Vagina (tissue), 2 donors: ENCODE measurements at places on chromosomes 1 and 21. TPM values are rescaled to one million over a fixed set of nuclear protein-coding genes. Genes with fewer than 3 reads are reported as not detected.

The TATDN3 gene
- 6.9 TPM for total RNA-seq

GRCh38 chr1:105459759-105460158 is 1596.7 kb upstream of the PRMT6 start:
- no peak for DNase-seq

DNA sequence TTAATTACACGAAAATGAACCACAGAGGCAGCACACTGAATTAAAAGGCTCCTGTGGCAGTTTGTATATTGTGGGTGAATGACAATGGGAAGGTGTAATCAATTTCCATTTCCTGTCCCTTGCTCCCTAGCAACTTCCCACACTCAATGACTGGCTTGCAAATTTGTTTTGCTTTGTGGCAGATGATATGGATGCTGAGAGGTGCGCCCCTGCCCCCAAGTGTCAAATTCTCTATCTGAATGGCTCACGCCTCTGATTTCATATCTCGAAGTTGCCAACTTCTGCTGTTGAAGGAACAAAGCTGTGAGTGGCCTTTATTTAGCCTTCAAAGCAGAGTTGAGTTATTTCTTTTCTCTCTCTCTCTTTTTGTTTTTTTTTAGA is 86.0 kb downstream of the FOXD2 start:
- DNase-seq: no peak

The KIF26B gene
- 0.49 TPM for total RNA-seq

The LAMTOR2 gene
- total RNA-seq: 73.9 TPM

GRCh38 chr1:3905953-3906671 is 6.0 kb upstream of the C1orf174 start:
- DNase-seq: no peak

DNA sequence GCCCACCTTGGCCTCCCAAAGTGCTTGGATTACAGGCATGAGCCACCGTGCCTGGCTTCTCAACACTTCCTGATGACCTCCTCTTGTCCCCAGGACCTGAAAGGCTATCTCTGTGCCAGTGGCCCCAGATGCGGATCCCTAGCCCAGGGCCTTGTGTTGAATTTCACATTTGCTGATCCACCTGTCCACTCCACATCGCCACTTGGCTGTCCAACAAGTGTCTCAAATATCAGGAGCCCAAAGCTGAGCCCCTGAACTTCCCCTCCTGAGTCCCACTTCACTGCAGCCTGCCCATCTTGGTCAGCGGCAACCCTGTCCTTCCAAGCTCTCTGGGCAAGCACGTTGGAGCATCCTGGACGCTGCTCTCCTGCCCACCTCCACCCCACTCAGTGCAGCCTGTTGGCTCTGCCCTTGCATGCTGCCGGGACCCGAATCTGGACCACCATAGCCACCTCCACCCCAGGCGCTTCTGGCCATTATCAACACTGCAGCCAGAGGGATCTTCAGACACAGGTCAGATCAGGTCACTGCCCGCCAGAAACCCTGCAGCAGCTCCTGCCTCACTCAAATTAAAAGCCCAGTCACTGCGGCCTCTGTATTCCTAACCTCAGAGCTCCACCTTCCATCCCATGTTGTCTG is 352.5 kb upstream of the VAMP3 start:
- DNase-seq: peak; percentile 60

DNA sequence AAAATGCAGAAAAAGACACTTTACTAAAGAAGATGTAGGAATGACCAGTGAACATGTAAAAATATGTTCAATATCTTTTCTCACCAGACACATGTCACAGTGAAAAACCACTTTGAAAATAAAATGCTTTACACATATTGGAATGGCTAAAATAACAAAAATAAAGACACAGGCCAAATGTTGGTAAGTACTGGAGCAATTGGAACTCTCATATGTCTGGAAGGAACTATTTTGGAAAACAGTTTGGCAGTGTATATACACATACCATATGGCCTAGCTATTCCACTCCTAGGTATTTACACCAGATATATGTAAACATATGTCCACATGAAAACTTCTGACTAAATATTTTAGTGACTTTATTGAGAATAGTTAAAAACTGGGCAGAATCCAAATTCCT is 927.2 kb downstream of the BRINP3 start:
- DNase-seq: no peak

DNA sequence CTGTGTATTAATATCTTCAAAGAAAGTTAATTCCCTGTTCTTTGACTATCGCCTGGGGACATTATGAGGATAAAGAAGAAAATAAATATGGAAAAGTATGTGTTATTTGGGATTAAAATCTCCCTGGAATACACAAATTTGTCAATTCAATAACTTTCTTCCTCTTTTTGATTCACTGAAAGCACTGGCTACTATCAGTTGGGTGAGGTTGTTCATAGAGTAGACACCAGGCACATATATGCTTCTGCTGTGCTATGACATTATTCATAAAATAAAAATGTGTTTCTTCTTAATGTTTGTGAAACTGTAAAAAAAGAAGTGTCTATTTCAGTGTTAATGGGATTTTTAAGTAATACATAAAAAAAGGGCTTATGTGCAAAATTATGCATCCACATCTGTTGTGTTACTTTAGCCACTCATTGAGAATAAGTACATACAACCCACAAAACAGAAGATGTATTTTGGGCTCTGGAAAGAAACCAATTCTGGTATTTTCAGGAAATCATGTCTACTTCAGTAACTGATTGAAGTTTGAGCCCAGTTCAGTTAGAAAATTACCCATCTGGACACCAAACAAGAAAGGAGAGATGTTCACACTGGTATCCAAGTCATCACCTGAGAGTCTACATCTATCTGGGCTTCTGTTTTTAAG is 169.4 kb downstream of the GABPA start:
- DNase-seq: no peak

GRCh38 chr1:38183747-38184146 is 137.2 kb upstream of the POU3F1 start:
- no peak for DNase-seq

DNA sequence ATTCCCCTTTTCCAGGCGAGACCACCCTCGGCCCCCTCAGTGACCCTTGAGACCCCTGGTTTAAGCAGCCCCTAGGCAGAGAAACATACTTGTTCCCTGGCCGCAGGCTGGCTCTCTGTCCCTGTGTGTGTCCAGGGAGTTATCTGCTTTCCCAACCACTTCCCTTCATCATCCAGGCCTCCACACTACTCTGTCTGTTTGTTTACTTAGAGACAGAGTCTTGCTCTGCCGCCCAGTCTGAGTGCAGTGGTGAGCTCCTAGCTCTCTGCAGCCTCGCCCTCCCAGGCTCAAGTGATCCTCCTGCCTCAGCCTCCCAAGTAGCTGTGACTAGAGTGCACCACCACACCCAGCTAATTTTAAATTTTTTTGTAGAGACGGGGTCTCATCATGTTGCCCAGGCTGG is 5.8 kb upstream of the VWA1 start:
- no peak for DNase-seq

- no peak for DNase-seq
These were observed 46.3 kb downstream of the SKI start for GRCh38 chr1:2274231-2274928.

GRCh38 chr1:229436201-229436600 is 2.3 kb upstream of the ACTA1 start:
- no peak for DNase-seq

GRCh38 chr1:110384581-110385321 is 6.1 kb downstream of the SLC16A4 start:
- no peak for DNase-seq

The CASQ2 gene
- total RNA-seq: 3.2 TPM

GRCh38 chr1:219215477-219215876 is 41.8 kb downstream of the LYPLAL1 start:
- no peak for DNase-seq

The SELP gene
- 8.8 TPM for total RNA-seq

GRCh38 chr1:36771660-36772284 is 262.5 kb downstream of the GRIK3 start:
- no peak for DNase-seq

GRCh38 chr1:203934027-203934426 is 72.6 kb downstream of the SNRPE start:
- DNase-seq: no peak

The UMODL1 gene
- not detected for total RNA-seq

The SLC35D1 gene
- total RNA-seq: 13.3 TPM

DNA sequence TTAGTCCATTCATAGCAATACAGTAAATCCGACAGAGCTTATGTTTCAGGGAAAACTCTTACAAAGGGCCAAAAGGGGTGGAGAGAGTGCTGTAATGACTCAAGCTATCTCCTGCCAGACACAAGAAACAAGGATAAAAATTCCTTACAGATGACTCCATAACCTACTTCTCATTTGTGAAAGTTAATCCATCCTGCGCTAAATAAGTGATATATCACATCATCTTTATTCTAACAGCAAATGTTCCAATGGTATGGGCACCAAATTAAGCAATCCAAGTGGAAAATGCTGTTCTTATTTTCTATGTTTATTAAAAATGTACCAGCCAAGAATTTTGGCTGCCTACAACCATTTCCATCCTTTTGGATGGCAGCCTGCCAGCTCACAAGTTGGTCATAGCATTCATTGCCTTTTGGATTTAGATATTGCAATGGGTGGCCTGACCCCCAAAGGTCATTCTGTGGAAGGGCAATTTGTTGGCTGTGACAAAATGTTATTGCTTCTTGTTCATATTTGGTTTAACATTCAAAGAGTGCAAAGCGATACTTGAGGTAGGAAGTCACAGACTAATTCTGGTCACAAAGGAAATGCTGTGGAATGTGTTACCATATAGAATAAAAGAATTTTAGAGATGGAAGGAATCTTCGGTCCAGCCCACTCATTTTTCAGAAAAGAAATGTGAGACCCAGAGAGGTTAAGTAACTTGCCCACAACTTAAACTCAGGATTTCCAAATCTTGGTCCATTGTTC is 2.8 kb upstream of the ENAH start:
- DNase-seq: no peak

The FALEC gene
- not detected for total RNA-seq

The CHI3L2 gene
- 5.6 TPM for total RNA-seq

The ABCA4 gene
- 0.49 TPM for total RNA-seq

The FGR gene
- total RNA-seq: 18.4 TPM

The RSPH1 gene
- total RNA-seq: not detected

DNA sequence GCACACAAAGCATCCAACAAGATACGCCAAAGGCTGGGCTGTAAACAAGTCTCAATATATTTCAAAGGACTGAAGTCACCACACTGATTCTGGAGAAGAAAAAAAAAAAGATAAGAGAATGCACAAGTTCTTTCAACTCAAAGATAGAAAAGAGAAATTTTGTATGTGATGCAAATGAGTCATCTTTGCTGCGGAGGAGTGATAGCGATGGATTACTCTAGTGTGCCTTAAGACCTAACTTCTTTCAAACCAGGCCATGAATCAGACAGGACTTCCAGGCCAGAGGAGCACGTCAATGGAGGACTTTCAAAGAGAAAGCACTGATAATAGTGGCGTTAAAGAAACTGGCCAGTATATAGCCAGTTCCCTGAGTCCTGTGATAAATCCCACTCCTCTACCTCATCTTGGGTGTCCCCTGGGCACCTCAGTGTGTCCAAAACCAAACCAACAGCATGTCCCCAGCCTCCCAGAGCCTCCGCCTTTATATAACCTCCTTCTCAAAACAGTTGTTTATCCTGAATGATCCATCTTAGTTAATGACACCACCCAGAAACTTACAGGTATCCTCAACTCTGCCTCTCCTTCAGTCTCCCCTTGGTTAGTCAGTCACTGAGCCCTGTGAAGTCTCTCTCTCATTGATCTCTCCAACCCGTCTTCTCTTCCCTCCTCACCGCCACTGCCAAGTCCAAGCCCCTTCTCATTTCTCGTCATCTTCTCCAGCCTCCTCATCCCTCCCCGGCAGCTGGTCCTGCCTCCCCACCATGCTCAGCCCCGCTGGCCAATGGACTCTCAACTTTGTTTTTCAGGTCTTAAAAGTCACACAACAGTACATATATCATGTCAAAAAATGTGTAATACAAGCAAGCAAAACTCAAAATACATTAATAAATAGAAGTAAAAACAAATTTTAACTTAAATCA is 47.2 kb upstream of the IFFO2 start:
- DNase-seq: peak; percentile 40

DNA sequence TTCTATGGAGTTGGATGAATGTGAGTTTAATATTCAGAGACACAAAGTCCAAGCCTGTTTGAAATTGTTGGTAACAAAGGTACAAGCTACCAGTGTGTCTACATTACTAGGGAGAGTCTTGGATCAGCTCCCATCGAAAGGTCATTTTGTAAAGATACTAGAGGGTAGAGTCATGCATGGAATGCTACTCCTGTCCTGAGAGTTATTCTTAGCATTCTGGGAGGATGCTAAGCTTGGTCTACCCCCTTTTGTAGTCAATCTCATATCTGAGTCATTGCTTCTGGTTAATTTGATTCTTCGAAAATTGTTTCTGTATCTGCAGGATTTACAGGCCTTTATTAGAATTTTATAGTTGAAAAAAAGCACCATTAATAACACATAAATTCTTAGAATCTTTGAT is 240.2 kb downstream of the ST6GALNAC3 start:
- no peak for DNase-seq

DNA sequence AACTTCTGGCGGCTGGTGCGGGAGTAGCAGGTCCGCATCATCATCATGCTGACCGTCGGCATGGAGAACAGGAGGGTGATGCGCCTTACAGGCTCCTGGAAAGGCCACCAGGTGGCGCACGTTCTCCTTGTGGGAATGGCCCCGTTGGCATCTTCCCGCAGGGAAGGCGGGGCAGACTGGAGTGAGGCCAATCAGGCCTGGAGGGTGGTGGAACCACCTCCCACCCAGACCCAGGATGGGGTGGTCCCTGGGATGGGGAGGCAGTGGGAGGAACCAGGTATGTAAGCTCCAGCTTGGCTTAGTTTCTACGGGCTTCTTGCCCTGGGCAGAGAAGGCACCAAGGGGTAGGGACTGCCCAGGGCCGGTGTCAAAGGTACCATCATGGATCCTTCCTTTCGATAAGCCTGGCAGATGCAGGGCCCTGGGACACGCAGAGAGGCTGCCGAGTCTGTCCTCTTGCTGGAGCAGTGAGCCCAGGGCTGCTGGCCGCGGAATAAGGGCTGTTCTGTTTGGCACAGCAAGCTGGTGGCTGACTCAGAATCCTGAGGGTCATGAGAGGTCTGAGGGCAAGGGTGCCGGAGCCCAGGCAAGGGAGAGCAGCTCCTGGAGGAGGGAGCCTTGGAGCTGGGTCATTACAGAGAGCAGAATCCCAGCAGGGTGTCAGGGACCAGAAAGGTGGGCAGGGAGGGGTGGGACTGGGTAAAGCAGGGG is 8.7 kb upstream of the LGR6 start:
- DNase-seq: no peak

GRCh38 chr1:169012416-169012815 is 94.1 kb upstream of the ATP1B1 start:
- no peak for DNase-seq

DNA sequence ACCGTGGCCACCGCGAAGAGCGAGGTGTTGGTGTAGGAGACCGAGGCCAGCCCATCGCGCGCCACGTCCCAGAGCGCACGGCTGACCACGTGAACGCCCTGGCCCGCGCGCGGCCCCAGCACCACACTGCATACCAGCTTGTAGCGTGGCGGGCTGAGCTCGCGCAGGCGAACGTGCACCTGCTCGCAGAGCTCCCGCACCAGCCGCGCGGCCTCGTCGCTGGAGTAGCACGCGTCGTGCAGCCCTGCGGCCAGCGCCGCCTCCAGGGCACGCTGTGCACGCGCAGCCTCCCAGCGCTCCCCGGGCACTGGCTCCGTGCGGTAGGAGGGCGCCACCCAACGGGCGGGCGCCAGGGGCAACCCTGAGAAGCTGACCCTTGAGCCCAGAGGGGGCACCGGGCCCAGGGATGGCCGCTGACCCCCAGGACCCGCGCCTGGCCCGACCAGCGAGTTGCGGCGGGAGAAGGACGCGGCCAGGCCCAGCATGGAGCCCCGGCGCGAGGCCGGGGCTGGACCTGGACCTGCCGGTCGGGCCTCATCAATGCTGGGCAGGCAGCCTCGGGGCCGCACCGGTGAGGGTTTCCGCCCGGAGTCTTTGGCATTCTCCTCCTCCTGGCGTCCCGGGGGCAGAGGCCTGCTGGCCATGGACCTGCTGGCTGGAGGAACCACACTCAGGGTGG is 987 bp downstream of the DYNLT4 start:
- no peak for DNase-seq
